ENCODE measurements at places on chromosomes 1 and 21.

GRCh38 chr1:156700736-156701531 lies 4.4 kb downstream of the CRABP2 start:
- DNase-seq: no peak

- DNase-seq: no peak
These were observed 920 bp downstream of the MTR start for GRCh38 chr1:236795757-236796667.

DNA sequence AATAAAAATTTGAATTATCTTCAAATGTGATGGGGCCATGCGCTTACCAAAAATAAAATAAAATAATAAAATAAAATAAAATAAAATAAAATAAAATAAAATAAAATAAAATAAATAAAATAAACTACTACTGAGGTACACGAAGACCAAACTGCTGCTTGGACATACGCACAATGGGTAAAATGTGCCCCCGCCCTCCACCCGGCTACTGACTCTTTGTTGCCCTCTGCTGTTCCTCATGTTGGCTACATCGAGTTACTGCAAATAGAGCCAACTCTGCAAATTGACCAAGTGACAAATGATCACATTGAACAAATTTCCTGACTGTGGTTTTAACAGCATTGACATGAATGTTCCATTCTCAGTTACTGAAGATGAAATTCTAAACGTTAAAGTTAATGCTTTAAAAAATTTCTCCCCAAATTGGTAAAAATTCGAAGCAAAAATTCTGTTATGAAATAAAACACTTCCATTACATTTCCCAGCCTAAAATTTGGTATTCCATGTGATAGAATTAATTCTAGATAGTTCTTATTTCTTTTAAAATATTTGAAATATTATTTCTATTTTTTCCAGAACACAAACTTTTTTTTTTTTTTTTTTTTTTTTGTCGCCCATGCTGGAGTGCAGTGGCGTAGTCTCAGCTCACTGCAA lies 18.8 kb upstream of the MAP1LC3C start:
- DNase-seq: peak; percentile 67

DNA sequence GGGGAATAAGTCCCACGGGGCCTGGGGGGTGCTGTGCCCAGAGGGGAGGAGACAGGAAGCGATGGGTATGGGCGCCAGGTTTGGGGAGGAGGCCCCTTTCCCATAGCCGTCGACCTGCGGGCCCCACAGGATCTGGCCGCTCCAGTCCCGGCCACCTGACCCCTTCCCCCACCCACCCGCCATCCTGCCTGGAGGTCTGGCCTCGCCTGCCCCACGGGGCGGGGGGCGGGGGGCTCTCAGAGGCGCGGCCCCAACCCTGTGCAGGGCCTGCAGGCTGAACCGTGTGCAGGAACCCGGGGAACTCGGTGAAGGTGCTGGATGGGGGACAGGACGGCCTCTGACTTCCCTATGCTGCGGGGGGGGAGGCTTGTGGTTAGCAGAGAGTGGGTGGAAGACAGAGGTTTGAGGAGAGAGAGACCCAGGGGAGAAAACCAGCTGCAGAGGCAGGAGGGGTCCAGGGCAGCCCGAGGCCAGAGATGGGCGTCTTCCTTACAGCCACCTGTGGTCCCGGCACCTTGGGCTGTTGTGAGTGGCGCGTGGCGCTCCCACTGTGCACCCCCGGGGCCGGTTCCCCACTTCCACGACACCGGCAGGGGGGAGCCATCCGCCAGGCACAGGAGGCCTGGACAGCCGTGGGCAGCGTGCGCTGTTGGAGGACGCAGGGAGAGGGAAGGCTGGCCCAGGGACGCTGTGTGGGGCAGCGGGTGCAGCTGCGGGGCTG lies 2.5 kb upstream of the TNFRSF18 start:
- DNase-seq: no peak

DNA sequence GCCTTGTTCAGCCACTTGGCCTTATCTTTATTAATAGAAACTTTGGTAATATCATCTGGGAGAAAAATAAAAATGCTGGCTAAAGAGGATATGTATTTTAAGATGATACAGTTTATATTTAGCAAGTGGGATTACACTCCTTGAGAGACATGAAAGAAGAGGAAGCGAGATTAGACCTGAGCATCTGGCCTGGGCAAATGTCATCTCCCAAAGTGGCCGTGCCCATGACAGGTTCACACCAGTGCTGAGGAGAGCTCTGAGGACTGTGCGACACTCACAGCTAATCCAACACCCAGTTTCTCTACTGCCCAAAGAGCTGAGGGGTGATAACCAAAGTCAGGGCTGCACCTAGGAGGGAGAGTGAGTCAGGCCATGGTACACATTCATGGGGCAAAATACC lies 121.7 kb upstream of the DUSP10 start:
- DNase-seq: no peak

DNA sequence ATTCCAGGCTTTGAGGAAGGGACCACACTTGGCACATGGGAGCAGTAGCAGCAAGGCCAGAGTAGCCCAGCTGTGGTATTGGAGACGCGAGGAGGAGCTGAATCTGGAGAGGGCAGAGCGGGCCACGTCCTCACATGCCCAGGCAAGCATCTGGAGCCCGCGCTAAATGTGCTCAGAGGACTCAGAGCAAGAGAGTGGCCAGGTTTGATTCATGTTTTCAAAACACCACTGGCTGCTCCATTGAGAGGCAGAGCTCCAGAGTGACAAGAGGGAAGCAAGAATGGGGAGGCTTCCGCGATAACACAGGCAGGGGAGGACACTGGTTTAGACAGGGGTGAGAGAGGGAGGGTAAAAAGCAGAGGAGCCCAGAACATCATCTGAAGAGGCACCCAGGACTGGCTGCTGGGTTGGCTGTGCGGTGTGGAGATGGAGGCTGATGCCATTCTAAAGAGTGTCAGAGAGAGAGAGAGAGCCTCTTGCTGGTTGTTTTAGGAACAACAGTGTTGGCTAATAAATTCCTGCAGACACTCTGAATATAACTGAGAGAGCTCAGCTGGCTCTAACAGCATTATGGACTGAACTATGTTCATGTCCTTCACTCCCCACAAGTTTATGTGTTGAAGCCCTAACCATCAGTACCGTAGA lies 32.3 kb downstream of the RCAN1 start:
- no peak for DNase-seq

GRCh38 chr21:43274022-43274945 lies 105.5 kb downstream of the CRYAA start:
- DNase-seq: no peak

- DNase-seq: no peak
These were observed 10.3 kb downstream of the DUSP23 start for GRCh38 chr1:159791031-159791430.

- DNase-seq: no peak
These were observed 96.3 kb downstream of the BCAR3 start for GRCh38 chr1:93585059-93585966.

DNA sequence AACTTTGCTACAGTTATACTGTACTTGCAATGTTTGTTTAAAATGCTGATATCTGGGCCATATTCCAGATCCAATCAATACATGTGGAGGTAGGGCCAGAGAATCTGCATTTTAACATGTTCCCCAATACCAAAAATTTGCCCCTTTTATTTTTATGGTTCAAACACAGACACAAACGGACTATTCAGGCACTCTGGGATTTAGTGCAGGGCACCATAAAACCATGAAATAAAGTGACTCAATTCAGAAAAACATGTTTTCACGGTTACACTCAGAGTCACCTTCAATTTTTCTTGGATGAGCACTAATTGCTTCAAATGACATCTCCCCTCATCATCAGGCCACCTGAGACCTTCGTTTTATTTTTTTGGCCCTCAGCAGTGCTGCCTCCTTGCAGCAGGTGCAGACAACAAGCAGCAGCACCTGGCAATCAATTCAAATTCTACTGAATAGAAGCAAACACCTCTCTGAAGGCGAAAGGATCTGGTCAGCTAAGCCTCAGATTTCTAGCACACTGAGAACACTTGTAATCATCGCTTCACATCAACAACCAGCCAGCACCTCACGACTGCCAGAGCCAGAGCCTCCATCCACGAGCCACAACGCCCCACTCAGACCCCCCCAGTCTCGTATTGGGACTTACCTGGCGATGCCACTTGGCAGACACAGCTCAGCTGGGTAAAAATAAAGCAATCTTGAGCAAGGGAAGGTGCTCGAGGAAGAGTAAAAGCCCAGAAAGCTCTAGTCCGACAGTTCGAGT lies 1.1 kb downstream of the ERO1B start:
- no peak for DNase-seq

DNA sequence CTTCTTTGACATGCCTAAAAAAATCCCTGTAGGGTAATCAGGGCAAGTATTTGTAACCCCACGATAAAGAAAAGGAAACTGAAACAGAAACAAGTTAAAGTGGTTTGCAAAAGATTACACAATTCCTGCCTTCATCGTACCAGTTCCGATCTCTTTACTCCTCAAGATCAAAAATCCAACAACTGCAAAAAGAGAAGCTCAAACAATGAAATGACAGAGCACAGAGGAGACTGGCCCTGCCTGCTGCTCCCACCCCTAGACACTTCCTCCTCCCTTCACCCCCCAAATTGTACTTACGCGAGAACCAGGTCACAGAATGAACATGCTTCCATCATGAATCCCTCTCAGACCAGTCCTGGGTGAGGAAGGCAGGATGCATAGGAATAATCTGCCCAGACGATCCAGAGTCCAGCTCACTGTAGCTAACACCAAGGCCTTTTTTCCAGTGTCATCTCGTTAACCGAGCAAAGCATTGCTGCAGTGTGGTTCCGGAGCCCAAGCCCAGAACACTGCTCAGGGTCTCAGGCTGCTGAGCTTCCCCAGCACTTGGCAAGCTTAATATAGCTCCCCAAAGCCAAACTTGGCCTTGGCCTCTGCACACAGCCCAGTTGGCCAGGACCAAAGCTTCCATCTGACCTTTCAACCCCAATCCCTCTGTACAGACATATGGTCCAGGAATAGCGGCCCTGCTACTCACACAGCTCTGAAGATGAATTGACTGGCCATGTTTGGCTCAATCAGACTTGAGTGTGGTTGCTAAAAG lies 20.3 kb downstream of the RXRG start:
- DNase-seq: no peak

DNA sequence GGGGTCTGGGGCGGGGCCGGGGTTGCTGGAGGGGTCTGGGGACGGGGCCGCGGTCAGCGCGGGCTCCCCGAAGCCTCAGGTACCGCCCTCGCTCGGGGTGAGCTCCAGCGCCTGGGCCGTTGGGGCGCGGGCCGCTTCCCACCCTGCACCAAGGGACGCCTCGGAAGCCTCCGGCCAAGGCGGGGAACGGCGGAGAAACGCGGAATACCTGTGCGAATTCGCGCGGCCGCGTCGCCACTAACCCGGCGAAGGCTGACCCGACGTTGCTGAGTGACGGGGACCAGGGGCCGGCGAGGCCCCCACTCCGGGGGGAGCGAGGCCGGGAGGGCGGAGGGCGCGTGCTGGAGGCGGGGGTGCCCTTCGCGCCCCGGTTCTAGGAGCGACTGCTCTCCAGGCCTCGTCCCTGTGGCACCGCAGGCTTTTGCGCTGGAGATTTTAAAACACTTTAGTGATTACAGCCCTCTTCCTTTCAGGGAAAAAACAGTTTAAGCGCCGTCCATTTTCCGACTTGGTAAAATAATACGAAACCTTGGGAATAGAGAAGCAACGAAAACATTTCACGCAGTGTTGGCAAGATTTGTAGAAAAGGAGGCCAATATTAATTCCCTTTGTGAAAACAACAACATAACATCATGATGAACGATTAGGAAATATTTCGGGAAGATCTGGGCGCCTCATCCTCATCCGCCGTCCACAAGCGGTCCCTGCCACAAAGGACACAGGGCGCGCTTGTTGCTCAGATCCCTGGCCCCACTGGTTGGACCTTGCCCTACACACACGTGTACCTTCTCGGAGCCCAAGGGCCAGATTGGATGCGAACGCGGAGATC lies 971 bp upstream of the GNG4 start:
- DNase-seq: peak; percentile 34

- DNase-seq: no peak
These were observed 67.2 kb upstream of the CCDC190 start for GRCh38 chr1:162928141-162928540.

- DNase-seq: no peak
These were observed 396.5 kb upstream of the LRRC7 start for GRCh38 chr1:69171248-69171647.

DNA sequence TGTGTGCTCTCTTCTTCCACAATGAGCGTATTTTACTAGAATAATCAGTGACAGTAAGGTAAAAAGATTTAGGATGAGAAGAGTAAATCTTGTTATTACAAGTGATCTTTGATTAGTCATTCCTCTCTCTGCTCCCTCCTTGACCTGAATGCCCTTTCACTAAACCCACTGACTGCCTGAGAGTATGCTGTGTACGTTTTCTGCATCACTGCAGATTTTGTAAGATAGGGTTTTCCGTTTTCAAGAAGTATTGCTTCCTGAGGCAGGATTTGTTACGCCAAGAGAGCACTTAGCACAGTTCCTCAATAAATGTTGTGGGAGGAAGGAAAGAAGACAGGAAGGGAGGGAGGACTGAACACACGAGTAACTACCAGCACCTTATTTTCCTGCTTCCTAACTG lies 7.7 kb upstream of the LAMB3 start:
- no peak for DNase-seq

DNA sequence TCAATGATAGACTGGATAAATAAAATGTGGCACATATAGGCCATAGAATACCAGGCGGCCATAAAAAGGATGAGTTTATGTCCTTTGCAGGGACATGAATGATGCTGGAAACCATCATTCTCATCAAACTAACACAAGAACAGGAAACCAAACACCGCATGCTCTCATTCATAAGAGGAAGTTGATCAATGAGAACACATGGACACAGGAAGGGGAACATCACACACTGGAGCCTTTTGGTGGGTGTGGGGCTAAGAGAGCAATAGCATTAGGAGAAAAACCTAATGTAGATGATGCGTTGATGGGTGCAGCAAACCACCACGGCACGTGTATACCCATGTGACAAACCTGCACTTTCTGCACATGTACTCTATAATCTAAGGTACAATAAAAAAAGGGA lies 883.4 kb upstream of the PRMT6 start:
- DNase-seq: no peak

DNA sequence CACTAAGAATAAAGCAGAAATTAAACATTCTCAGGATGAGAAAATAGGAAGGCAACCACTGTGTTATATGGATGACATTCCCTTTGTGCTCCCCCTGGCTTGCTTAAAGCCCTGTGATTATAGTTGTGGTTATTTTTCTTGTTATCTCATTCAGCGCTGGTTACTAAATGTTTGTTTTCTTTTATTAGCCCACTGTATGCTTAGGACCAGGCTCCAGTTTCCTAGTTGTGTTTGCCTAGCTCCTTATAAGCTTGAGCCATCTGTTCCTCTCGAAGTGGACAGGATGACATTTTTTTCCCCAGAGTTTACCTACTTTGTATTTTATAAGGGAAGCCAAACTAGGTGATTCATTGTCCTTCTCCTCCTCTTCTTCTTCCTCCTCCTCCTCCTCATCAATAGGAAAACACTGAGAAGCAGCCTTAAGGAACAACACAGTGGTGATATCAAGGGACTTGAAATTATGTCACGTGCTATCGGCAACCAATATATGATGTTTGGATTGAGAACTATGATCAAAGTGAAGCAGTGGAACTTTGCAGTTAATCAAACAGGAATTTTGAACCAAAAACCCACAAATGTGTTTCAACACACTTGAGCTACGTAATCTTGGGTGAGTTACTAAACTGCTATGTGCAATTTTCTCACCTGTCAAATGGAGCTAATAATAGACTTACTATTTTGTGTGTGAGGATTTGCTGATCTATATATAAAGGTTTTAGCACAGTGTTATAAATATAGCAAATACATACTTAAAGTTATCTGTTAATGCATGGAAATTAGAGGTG lies 35.1 kb upstream of the RGS7 start:
- no peak for DNase-seq
